AG20443 (cell line): ENCODE measurements at places on chromosomes 5 and 9.

DNA sequence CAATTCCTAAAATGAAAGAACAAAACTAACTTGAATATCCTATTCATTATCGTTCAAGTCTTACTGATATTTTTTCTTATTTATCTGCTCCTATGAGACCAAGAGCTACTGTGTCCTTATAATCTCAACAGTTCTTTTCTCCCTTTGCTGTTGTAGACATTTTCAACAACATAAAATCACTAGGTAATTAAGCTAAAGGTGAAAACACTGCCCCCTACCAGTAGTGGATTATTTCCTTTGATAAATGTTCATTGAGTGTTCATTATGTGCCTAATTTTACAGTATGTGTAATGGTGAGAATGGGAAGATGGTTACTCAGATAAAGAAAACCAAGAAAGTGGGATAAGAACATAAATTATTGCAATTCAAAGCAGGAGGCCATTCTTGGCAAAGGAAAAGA is 41.4 kb upstream of the PAPPA start:
- DNase-seq = no peak

- peak; percentile 57 for DNase-seq
Measured at GRCh38 chr9:107732781-107733522, 243.4 kb upstream of the KLF4 start.

GRCh38 chr9:129548571-129549135 is 72.2 kb downstream of the C9orf50 start:
- DNase-seq = no peak

GRCh38 chr5:96220610-96221390 is 212.2 kb downstream of the PCSK1 start:
- DNase-seq = peak; percentile 34

GRCh38 chr5:134989266-134989830 is 21.6 kb downstream of the CATSPER3 start:
- DNase-seq = peak; percentile 12

DNA sequence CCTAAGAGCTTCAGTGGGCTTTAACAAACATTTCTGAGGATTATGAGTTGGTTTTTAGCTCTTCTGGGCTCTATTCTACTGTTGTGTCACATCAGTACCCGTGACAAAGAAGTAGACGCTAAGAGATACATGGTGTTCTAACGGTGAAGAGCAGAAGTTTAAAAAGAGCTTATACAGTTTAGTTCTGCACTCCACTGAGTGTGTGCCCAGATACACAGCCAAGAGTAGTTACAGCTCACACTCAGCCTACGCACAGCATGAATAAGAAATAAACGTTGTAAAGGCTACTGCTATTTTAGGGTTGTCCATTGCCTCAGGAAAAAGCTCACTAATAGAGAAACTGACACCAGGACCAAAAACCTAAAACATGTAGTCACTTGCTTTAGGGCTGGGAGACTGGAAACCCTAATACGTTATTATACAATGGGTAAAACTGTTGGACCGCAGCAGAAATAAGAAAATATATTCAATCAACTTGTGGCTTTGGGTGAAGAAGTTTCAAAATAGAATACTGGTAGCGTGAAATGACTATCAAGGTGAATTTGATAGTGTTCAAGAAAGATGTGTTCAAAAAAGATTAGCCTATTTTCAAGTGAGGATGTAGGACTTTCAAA is 34.7 kb downstream of the PSIP1 start:
- no peak for DNase-seq

DNA sequence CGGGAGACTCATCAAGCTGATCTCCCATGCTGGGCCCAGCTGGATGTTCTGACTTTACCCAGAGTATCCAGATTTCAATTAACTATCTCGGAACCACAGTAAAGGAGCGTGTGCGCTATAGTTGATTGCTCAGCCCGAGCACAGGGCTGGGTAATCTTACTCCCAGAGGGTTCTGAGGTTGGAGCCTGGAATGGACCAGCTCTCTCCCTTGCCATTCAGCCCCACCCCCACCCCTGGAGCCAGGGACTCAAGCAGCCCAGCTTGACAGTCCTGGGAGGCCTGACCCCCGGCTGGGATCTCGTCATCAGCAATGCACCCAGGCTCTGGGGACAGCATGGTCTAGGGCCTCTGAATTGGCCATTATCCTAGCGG is 23.7 kb upstream of the PTGES start:
- DNase-seq = peak; percentile 29

DNA sequence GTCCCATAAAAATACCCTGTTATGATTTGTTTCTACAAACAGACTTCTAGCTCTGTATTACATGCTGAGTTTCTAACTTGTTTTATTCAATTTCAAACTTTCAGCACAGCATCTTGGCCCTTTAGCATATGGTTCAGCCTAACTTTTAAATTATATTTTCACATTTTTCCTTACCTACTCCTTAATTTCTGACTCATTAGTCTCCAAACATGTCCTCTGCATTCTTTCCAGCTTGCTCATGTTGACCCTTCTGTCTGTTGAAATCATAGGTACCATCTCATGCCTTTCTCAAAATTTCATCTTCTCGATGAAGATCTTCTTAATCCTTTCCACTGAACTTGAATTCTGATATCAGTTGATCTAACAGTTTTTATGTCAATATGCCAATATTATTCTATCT is 200.9 kb upstream of the RIOK2 start:
- DNase-seq = peak; percentile 17

- DNase-seq = no peak
Measured at GRCh38 chr9:86036555-86036954, 62.8 kb downstream of the GOLM1 start.

DNA sequence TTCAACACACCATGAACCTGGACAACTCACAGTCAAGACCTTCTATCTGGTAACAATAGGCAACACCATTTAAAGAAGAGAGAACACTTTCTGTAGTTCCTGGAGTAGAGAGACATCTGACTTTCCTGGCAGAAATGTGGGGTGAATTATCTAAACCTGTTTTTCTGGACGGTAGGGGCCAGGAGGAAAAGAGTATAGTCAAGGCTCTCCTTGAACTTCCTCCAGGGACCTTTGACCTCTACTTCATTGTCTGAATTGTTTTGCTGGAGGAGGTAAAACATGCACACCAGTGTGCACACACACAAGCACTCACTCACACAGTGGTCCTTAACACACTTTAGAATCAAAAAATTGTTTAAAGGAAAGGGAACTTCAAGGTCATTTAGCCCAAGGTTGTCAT is 13.2 kb downstream of the S100Z start:
- DNase-seq = no peak

DNA sequence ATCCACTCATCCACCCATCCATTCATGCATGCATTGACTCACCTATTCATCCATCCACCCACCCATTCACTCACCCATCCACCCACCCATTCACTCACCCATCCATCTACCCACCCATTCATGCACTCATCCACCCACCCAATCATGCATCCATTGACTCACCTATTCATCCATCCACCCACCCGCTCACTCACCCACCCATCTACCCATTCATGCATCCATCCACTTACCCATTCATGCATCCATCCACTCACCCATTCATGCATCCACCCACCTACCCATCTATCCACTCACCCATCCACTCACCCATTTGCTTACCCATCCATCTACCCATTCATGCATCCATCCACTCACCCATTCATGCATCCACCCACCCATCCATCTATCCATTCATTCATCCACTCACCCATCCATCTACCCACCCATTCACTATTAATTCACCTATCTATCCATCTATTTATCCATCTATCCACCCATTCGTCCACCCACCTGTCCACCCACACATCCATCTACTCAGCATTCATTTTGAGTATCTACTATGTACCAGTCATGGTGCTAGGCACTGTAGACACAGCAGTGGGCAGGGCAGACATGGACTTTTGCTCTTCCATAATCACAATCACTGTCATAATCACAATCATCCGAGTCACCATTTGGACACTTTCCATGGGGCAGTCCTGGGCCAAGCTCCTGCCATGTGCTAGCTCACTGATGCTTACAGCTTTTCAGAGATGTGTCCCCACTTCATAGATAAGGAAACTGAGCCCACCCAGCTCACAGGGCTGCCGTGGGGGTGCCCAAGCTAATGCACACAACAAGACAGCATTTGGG is 34.4 kb downstream of the HMCN2 start:
- DNase-seq = no peak

DNA sequence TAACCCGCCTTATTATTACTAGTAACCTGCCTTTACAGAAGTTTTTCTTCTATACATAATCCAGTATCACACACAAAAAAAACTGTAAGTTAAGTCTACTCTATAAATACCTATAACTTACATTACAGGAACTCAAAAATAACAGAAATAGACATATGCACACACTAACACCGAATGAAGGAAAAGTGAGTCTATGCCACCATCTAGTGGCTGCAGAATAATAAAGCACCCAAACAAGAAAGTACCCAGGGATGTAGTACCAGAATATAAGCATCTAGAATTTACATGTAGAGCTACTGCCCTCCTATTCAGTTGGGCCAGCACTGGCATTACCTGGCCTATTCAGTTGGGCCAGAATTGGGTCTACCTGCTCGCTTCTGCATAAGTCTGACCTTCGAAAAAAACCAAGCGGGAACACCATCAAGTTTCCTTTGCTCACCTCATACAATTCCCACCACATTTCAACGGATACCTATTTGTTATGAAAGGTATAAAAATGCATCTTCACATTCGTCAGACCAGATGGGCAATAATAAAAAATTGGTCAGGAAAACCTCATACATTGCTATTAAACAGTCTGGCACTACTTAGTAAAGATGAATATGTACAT is 4.0 kb upstream of the NIPSNAP3A start:
- DNase-seq = peak; percentile 56

DNA sequence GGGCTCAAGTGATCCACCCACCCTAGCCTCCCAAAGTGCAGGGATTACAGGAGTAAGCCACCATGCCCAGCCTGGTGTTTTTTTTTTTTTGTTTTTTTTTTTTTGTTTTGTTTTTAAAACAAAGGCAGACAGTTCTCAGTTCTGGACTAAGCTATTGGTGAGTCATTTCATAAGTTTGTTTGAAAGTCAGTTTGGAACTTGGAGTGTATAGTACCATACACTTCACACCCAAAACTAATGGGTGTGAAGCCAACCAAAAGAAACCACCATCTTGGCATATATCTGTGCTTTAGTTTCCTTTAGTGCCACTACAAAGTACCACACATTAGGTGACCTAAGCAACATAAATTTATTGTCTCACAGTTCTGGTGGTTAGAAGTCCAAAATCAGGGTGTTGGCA is 13.4 kb downstream of the MAST4 start:
- DNase-seq = no peak

DNA sequence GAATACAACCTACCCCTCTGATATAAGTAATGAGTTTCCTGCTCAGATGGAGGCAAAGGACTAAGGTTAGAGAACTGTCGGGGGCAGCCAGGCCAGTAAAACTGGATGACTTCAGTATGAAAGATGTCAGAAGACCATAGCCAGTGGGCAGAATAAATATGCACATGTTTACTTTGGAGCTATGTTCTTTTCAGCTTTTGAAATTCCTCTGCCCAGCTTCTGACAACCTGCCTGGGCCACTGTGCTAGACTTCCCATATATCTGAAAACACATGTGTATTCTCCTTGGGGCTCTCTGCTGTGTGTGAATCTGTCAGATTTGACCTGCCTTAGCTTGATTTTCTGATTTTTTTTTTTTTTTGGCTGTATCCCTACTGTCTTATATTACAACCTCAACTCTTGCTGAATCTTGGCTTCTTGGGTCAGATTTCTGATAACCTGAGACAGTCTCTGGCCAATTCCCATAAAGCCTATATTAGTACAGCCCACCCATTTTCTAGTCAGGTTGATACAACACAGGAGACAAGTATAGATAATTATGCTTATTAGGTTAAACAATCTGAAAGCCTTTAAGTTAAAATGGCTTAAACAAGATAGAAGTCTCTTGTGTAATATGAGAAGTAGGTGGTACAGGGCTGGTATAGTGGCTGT is 76.6 kb upstream of the PRLR start:
- DNase-seq = no peak

DNA sequence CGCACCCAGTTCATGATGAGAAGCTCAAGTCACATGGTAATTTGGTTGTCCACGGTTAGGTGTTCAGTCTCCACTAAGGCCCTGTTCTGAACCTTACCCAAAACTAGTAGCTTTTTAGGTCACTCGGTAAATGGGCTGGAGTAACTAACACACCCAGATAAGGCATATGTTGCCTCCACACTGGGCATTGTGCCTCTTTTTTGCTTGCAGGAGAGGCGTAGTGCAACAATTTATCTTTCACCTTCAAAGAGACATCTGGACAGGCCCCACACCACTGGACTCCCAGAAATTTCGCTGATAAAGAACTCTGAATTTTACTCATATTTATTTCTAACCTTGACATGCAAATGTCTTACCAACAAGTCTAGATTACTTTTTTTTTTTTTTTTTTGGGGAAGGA is 16.8 kb upstream of the PTGES start:
- DNase-seq = no peak

GRCh38 chr5:37770786-37771185 is 69.1 kb downstream of the GDNF start:
- no peak for DNase-seq

GRCh38 chr5:168404365-168404764 is 81.9 kb upstream of the RARS1 start:
- DNase-seq = peak; percentile 86

DNA sequence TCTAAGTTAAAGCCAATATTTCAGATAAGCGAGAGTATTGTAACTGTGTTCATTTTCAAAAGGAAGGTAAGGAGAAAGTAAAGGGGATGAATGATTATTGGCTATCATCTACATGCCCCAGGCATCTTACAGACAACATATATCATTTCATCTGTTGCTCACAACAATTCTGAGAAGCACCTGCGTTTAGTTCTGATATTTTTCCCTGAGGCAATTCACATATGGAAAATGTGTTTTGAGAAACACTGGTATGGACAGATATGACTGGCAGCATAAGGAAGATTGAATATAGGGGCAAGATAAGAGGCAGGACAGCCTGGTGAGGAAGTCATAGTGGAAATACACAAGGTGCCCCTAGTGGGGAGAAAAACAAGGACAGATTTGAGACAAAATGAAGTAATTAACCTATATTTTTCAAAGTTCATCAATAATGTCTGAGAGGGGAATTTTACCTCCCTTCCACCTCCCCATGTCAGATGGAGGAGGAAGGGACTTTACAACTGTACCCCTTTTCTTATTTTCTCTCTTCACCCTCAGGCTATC is 87.7 kb upstream of the TRIM32 start:
- no peak for DNase-seq

- DNase-seq = no peak
Measured at GRCh38 chr5:82296929-82297328, 18.8 kb upstream of the RPS23 start.

GRCh38 chr9:124501771-124502320 is 5.4 kb downstream of the NR5A1 start:
- DNase-seq = no peak

DNA sequence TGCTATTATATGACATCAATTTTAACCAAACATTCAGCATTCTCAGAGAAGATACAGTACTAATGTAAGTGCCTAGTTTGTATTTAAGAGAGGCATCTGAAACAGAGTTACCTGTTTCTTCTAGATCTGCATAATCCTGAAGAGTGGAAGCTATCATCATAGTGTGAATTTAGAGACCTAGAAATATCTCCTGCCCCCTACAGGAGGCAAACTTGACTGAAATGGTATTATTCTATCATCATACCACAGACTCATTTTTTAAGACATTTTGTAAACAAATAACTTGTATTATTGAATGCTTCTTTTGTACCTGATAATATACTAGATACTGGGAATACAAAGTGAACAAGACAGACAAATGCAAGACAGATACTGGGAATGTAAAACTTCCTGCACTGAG is 216.8 kb upstream of the RPS23 start:
- DNase-seq = no peak

- no peak for DNase-seq
Measured at GRCh38 chr9:108019821-108020220, 530.3 kb upstream of the KLF4 start.
